ENCODE measurements at places on chromosomes 5 and 9. TPM values are rescaled to one million over a fixed set of nuclear protein-coding genes. Genes with fewer than 3 reads are reported as not detected.

NEURL1B gene
- total RNA-seq: 2.9 TPM

NR5A1 gene
- total RNA-seq: not detected

SIMC1 gene
- 8.6 TPM for total RNA-seq

BTNL3 gene
- total RNA-seq: not detected

IRX4 gene
- total RNA-seq: not detected

PCDHGB7 gene
- 3.8 TPM for total RNA-seq

NIM1K gene
- 0.26 TPM for total RNA-seq

GRCh38 chr5:159678657-159679392 lies 237.5 kb upstream of the ADRA1B start:
- H3K4me3 ChIP-seq: no peak overlapping the region
- no peak for DNase-seq
- no peak overlapping the region for H3K27ac ChIP-seq
- H3K4me1 ChIP-seq: no peaks in the 10 kb centered on the region

DNA sequence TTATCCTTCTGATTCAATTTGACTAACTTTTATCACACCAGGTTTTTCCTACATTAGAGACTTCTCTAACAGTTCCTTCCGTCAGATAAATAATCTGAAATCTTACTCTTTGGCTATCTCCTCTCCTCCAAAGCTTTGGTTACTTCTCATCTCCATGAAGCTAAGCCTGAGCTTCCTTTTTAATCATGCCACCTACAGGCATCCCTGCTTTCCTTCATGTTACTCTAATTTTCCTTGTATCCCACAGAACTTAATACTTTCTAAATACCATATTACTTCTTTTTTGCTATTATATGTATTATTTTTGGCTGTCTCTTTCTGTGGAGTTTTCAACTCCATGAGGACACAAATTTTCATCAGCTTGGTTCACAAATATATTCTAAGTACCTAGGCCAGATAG lies 49.7 kb downstream of the C9 start:
- no peak overlapping the region for H3K27ac ChIP-seq
- DNase-seq: no peak
- no peaks in the 10 kb centered on the region for H3K27me3 ChIP-seq
- no peak overlapping the region for H3K4me3 ChIP-seq
- no peaks in the 10 kb centered on the region for H3K36me3 ChIP-seq

DNA sequence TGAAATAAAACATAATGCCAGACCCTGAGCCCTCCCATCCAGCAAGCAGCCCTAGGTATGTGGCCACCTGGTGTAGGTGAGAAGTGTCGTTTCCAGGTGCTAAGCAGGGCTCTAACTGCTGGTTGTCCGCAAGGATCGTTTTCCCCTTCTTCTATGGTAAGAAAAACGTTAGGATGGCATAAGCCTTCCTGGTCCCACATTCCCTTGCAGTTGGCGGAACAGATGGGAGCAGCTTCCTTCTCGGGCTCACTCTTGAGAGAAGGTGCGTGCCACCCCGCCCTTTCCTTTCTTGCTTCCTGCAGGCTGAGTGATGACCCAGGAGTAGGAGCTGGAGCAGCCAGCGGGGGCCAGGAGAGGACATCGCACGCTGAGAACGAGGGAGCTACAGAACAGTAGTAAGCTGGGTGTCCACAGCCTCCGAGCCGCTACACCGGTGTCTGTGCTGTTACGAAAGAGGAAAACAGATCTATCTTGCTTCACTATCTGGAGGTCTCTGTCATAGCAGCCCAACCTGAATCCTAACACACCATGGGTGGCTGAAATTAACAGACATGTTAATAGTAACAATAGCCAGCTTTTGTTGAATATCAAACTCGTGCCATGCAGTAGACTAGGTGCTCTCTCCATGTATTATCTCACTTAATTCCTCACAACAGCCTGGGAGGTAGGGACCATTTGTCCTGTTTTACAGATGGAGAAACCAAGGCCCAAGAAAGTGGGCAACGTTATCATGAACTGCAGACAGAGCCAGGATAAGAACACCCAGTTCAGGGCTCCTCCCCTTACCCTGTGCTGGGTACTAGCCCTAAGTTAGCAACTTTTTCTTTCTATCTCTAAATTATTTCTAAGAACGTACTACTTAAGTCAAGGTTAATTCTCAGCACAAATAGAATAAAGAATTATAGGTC lies 139.8 kb downstream of the COL23A1 start:
- DNase-seq: no peak
- H3K27ac ChIP-seq: no peak overlapping the region
- H3K4me1 ChIP-seq: no peaks in the 10 kb centered on the region
- H3K4me3 ChIP-seq: no peak overlapping the region
- H3K27me3 ChIP-seq: no peaks in the 10 kb centered on the region
- H3K36me3 ChIP-seq: no peaks in the 10 kb centered on the region

DNA sequence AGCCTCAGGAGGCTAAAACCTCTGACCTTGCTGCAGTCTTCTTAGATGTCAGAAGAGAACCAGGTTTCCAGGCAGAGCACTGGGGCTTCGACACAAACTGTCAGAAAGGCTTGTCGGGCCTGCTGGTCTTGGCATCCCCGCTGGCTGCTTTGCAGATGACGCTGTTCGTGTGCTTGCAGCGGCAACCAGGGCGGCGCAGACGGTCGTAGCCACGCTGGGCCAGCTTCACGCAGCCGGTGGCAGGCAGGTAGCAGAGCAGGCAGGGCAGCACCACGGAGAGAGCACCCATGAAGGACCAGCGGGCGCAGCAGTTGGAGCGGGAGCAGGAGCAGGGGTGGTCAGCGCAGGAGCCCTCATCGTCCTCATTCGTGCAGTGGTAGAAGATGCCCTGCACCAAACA lies 10.7 kb downstream of the SPRY4 start:
- no peaks in the 10 kb centered on the region for H3K27me3 ChIP-seq
- no peak overlapping the region for H3K4me3 ChIP-seq
- H3K36me3 ChIP-seq: no peaks in the 10 kb centered on the region

DNA sequence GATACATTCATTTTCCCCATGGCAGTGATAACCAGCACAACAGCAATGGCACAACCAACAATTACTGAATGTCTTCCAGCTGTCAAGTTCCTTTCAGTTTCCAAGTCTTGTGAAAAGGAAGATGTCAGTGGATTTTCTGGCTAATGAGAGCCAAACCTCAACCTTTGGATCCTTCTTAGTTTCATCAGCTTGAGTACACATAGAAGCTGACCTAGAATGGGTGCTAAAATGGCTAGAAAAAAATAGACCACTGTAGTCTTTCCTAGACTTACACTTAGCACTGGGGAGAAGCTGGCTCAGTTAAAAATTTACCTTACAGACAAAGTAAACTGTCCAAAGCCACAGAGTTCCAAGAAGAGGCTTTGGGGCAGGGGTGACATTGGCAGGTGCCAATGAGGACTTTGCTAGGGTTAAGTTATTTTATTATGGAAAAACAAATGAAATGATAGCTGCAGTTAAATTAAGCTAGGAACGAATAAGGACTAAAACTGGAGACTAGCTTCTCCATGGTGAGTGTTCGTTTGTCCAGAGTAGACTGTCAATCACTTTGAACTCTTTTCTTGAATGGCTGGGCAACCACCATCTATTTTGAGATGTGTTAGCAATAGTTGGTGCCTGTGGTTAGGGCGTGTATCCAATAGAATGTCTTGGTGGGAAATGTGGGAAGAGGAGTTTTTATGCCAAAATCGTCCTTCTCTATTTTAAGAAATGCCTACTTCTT lies 25.9 kb upstream of the TXN start:
- no peak overlapping the region for H3K27ac ChIP-seq
- no peaks in the 10 kb centered on the region for H3K36me3 ChIP-seq
- no peaks in the 10 kb centered on the region for H3K27me3 ChIP-seq
- no peak overlapping the region for H3K4me3 ChIP-seq
- no peak for DNase-seq

GRCh38 chr5:127969651-127970050 lies 113.9 kb upstream of the SLC12A2 start:
- H3K27ac ChIP-seq: no peak overlapping the region
- no peak for DNase-seq
- H3K27me3 ChIP-seq: no peaks in the 10 kb centered on the region
- no peaks in the 10 kb centered on the region for H3K36me3 ChIP-seq

DNA sequence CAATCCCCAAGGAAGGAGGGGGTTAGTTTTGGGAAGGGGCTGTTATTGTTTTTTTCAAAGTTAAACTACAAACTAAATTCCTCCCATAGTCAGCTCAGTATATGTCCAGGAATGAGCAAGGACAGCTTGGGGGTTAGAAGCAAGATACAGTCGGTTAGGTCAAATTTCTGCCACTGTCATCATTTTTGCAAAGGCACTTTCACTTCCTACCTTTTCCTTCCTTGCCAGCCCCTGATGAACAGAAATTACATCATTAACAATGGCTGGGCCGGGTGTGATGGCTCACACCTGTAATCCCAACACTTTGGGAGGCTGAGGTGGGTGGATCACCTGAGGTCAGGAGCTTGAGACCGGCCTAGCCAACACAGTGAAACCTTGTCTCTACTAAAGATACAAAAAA lies 51.5 kb upstream of the HRH2 start:
- no peaks in the 10 kb centered on the region for H3K36me3 ChIP-seq
- H3K27me3 ChIP-seq: no peaks in the 10 kb centered on the region

- DNase-seq: peak; percentile 77
- peak overlapping the region; percentile 66 for H3K4me3 ChIP-seq
- no peaks in the 10 kb centered on the region for H3K27me3 ChIP-seq
- peaks cover 11% of the 10 kb centered on the region for H3K4me1 ChIP-seq
Measured at GRCh38 chr9:129174724-129175514, 3.1 kb downstream of the IER5L start.

GRCh38 chr5:55691265-55692105 lies 20.6 kb downstream of the SLC38A9 start:
- no peaks in the 10 kb centered on the region for H3K27me3 ChIP-seq
- no peak overlapping the region for H3K27ac ChIP-seq
- H3K4me3 ChIP-seq: no peak overlapping the region
- H3K4me1 ChIP-seq: peaks cover 9% of the 10 kb centered on the region

GRCh38 chr5:30802961-30803705 lies 390.4 kb upstream of the CDH6 start:
- H3K4me3 ChIP-seq: no peak overlapping the region
- DNase-seq: no peak
- H3K27me3 ChIP-seq: no peaks in the 10 kb centered on the region
- H3K27ac ChIP-seq: no peak overlapping the region

DNA sequence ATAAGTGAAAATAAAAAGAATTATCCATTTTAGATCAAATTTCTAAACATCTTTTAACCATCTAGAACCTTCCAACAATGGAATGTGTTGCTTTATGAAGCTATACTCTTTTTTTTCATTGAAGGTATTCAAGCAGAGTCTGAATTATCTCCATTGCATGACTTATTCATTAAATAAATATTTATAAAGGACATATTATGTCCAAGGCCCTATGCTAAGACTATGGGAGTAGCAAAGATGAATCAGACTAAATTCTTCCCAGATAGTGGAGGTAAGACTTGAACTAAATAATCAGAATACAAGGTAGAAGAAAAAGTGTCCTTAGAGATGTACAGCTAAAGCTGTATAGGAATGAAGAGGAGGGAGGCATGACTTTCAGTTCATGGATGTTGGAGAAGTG lies 215.5 kb upstream of the RGMB start:
- DNase-seq: no peak
- no peak overlapping the region for H3K27ac ChIP-seq
- no peak overlapping the region for H3K4me3 ChIP-seq
- H3K36me3 ChIP-seq: no peaks in the 10 kb centered on the region

Data from pancreas (tissue), 10 donors.